GM13977 (cell line): ENCODE measurements at places on chromosomes 7 and 10.

DNA sequence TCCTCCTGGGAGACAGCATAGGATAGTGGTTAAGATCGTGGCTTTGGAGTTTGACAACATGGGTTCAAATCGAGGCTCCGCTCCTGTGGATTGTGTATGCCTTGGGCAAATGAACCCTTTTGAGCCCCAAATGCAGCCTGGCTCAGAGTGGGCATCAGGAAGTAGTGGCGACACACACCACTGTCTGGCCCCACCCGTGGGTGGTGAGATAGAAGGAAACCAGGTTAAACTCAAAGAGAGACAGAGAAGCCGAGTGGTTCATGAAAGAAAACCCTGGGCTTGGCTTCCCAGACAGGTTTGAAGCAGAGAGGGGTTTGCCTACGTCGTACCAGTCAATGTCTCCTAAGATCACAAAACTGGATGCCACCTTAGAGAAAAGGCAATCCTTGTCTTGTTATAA lies 57.7 kb downstream of the PRTFDC1 start:
- no peak for DNase-seq

GRCh38 chr7:140440593-140440992 lies 36.7 kb downstream of the RAB19 start:
- no peak for DNase-seq

- DNase-seq, result peak; percentile 95
Measured at GRCh38 chr7:149261829-149262617, at the start of gene ZNF783. Gene ZNF783, plus strand, starts transcription at chr7:149262196. Its CDS starts 138 bp downstream, at chr7:149262334.

- no peak for DNase-seq
Measured at GRCh38 chr7:158955932-158956804, 99.8 kb downstream of the DYNC2I1 start.

GRCh38 chr7:80392229-80393169 lies 119.4 kb downstream of the GNAT3 start:
- DNase-seq, result no peak

DNA sequence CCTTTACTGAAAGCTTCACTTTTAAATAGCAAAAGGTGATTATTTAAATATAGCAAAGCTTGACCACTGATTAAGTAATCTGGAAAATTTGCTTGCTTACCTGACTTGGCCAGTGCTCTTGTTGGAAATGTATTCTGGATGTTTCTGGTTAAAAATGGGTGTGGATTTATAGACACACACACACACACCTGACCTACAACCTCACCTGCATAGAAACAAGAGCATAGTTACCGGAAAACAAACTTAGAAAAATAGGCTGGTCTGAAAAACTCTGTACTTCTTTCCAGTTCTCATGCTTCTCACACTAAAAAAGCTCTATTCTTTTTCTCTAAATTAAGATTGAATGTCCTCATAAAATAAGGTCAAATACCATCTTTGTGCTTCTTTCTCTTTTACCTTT lies at the start of gene AGR3:
AGR3 (minus strand) TSS at position 140 of the 400 bp plus-strand sequence. CDS start 3,365 bp downstream, outside the sequence.
- DNase-seq, result no peak

DNA sequence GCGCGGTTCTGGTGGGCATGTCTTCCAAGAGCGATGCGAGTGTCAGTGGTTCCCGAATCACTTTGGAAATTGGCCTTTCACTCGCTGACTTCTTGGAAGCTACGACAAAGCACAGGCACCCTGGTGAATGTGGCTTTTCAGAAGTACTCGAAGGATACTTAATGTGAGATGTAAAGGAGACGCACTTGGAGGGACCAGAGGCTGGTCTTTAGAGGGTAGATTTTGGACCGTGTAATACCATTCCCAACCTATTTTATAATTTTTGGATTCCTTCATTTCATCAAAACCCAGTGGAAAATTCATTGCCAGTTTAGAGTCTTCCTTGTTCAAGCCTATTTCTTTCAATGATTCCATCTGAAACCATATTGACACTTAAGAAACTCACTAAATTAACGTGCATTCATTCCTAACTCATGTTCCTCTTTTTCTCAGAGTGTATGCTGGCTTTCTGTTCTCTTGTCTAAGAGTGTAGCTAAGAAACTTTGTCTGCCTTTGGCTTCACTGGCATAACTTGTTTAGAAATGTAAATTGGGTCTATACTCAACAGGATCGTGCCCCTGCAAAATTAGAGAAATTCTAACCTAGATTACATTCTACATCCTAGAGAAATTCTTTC lies 645 bp upstream of the COPG2 start:
- no peak for DNase-seq
